ENCODE measurements at places on chromosomes 7 and 10.

- DNase-seq, result no peak
Measured at GRCh38 chr10:47207894-47208469, 92.0 kb upstream of the GDF10 start.

GRCh38 chr10:1360558-1361164, 304.5 kb downstream of the WDR37 start:
- peak; percentile 88 for DNase-seq

- DNase-seq, result no peak
Measured at GRCh38 chr10:357201-357950, 222.1 kb downstream of the ZMYND11 start.

DNA sequence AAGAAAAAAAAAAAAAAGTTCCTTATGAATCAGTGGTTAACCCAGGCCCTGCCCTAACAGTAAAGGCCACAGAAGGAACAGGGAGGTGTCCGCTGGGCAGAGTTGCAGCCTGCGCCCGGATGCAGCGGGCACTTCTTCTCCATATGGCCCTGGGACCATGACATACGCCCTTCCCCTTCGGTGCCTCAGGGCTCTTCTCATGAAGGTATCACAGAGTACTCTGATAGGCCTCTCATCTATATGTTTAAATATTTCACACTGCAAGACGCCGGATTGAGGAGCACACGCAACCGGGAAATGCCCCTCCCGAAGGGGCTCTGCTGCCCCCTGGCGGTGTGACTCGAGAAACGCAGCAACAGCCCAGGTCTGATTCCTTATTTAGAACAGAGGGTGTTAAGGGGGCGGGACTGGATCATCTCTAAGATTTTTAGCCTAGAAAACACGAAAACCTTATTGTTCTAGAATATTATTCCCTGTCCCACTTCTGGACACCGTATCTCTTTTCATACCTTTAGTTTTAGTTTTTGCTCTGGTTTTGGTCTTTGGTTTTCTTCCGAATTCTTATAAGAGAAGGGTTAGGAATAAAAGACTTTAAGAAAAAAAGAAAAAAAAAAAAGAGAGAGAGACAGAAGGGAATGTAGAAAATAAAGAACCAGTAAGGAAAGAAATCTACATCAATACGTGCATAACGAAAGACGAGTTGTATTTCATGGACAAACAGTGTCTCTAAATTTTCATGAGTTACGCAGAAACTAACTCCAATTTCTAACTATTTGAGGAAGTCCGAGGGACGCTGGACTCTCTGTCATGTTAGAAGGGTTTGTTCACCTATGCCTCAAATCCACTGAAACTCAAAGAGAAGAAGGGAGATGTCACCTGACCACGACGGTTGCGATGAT, 12.0 kb downstream of the DAGLB start:
- peak; percentile 81 for DNase-seq

DNA sequence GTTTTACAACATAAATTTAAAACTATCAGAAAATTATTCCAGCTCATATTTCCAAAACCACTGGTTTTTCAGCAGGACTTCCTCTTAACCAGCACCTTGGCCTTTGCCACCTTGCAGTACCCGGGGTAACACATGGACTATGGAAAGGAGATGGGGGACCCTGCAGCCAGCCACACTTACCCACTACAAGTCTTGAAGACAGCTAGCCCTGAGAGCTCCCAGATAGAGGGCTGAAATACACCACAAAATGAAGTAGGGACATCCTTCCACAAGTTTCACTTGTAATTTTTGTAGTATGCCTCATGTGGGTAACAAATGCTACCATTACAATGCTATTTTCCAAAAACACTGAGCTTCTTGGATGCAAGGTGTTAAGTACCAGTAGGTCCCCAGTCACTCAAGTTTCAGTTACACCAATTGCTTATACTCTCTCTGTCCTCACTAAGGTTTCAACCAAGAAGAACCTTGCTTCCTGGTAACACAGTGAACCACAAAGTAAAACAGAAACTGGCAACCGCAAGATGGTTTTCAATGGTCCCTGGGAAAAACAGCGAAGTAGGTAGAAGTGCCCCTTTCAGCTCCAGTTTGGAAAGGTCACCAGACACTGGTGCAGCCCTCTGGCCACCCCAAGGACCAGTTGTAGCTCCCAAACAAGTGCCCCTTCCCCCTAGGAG, 110.9 kb downstream of the SGMS1 start:
- no peak for DNase-seq

GRCh38 chr10:121524157-121524817, 74.0 kb downstream of the FGFR2 start:
- peak; percentile 67 for DNase-seq

GRCh38 chr10:58140691-58141347, 126.9 kb downstream of the IPMK start:
- DNase-seq, result no peak

- DNase-seq, result no peak
Measured at GRCh38 chr10:128472196-128472595, 346.0 kb upstream of the MKI67 start.

- DNase-seq, result no peak
Measured at GRCh38 chr7:27140126-27140857, 3.2 kb downstream of the HOXA5 start.

DNA sequence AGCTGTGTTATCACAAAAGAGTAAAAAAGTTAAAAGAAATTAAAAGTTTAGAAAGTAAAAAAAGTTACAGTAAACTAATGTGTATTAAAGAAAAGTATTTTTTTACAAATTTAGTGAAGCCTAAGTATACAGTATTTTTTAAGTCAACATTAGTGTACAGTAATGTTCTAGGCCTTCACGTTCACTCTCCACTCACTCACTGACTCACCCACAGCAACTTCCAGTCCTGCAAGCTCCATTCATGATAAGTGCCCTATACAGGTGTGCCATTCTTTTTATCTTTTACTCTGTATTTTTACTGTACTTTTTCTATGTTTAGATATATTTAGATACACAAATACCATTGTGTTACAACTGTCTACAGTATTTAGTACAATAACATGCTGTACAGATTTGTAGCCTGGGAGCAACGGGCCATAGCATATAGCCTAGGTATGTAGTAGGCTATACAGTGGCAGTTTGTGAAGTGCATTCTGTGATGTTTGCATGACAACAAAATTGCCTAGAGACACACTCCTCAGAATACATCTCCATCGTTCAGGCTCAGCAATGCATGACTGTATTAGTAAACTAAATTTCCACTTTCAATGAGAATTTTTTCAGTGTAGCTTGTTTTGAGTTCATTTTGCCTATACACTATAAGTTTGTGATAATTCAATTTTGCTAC, 539.9 kb upstream of the C7orf33 start:
- no peak for DNase-seq

- DNase-seq, result no peak
Measured at GRCh38 chr10:3837647-3838459, 52.8 kb upstream of the KLF6 start.

GRCh38 chr7:137873524-137873923, 26.8 kb upstream of the DGKI start:
- peak; percentile 86 for DNase-seq

GRCh38 chr7:130114374-130114773, 44.0 kb downstream of the KLHDC10 start:
- DNase-seq, result no peak

DNA sequence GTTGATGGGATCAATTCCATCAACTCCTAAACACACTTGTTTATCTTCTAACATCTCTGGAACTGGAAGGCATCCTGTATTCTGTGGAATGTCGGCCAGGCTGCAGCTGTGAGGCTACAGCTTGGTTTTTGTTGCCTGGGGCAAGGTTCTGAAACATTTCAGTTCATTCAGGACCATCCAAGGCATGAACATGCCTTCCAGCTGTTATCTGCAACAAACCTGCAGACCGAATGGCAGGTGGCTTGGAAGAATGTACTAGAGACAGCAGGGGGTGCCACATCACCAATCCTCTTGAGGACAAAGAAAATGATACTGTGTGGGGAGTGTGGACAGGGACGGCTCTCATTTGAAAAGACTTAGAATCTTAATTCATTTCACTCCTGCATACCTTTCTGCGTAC, 12.4 kb downstream of the PAPOLB start:
- DNase-seq, result peak; percentile 26

DNA sequence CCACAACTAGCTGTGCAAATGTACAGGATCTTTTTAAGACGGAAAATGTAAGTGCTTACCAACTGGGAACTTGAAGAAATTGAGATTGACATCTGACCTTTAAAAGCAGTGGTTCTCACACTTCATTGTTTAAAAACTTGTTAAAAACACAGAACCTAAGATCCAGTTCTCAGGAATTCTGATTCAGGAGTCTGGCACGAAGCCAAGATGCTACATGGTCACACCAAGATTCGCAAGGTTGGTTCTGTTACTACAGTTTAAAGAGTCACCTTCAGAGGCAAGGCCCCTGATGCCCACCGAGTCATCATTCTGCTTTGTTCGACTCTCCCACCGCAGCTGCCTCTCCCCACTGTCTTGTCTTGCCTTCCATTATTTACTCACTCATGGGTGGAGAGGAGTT, 113.3 kb downstream of the GLI3 start:
- DNase-seq, result no peak

GRCh38 chr10:61975391-61975932, 74.0 kb downstream of the ARID5B start:
- DNase-seq, result peak; percentile 81

DNA sequence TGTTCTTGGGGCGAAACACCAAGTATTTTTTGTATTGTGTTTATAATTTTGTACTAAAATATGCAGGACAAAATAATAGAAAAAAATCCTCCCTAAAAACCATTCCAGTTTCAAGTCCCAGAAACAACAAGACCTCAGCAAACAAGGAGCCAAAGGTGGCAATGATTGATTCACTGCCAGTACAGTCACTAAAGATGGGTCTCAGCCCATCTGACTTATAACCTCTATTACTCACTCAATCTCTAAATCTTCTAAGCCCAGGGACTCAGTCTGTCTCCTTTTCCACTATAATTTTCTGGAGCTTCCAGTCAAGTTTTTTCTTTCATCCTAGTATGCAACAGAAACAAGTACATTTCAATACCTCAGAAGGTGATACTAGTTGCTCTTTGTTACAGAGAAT, 33.3 kb downstream of the SNX13 start:
- DNase-seq, result no peak

GRCh38 chr7:103525937-103526336, 79.9 kb upstream of the SLC26A5 start:
- DNase-seq, result no peak

DNA sequence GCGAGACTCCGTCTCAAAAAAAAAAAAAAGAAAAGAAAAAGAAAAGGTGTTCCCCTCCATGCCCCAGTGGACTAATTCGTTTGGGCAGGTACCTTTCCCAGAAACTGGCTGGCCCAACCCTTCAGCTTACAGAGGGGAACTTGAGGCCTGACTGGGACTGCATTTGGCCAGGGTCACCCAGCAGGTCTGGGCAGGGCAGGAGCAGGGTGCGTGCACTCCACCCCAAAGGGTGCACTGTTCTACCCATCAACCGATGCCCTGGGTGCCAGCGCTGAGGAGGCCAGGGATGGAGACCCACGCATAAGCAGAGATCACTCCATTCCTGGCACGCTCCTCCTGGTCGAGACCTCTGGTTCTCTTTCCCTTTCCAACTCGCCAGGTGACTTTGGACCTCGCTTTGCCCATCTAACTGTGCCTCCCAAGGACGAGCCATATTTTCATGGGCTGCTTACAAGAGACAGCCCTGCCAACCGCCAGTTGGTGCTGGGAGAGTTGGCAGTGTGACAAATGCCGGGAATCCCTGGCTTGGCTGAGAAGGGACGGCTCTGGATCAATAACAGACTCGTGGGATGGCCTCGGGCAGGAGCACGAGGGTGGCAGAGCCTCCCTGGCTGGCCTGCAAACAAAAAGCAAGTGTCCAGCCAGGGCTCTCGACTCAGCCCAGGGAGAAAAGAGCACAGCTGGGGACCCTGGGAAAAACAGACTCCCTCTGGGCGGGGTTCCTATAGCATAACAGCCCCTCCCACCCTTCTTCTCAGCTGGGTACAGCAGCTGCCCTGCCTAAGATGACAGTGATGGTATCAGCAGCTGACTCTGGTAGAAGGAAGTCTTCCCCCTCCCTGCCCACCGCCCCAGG, 7.9 kb downstream of the HSPB1 start:
- DNase-seq, result no peak

DNA sequence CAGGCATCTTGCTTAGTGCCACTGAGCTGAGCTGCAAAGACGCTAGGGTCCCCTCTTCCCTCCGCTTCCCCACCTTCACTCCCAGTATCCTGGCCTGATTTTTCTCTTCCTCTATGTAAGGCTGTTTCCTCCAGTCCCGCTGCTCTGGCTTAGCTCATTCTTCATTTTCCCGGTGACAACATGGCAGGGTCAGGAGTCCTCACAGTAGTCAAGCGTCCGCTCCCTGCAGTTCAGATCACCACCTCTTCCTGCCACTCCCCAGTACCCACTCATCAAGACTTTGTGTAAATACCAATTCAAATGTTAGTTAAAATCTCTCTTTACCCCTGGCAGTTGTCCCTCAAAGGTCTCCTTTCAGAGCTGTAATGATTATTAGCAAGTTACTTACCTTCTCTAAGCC, 650.4 kb upstream of the CELF2 start:
- DNase-seq, result no peak

DNA sequence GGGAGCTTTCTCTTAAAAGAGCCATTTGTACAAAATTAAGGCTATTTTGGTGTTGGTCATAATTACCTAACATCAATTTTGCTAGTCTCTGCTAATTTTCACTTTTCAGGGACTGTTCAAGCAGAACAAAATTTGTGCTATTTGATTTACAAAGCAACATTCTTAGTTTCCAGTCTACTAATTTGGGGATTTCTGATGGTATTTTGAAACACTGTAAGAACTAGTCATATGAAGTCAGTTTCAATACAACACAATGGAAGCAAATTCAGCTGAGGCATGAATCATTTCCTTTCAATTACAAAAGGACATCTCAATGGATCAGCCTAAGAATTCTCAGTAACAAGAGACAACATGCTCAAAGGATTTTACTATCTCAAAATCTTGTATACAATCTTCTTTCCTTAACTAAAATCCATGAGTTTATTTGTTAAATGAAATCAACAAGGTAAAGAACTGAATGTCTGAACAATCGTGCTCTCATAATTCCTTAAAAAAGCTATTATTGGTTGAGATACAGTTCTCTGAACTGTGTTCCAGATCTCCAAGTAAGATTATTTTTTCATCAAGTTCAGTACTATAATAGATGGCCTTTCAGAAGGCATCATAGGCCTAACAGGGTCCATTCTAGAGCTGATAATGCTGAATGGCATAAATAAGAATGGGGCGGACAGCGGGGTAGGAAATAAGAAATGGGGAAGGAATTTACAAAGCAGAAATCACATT, 144.6 kb downstream of the NRCAM start:
- DNase-seq, result peak; percentile 40

DNA sequence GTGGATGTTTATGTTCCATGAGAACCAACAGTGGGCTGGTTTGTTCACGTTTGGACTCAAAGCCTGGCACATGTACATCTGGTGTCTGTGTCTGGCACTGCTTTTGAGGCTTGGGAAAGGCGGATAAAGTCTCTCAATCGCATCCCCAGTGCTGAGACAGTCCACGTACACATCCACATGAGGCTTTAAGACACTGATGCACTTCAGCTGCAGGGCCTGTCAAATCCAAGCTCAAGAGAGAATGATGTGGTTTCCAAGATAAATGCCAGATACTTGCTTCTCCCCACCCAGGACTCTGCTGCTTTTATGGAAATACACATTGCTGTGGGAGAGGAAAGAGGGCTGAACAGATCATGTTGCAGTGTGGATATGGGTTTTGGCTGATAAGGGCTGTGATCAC, 178.4 kb downstream of the ADARB2 start:
- no peak for DNase-seq

GRCh38 chr10:80415734-80416478, 7.6 kb downstream of the PRXL2A start:
- DNase-seq, result no peak

GRCh38 chr7:50409856-50410745, 40.0 kb downstream of the FIGNL1 start:
- no peak for DNase-seq

- DNase-seq, result no peak
Measured at GRCh38 chr10:6353526-6353925, 150.8 kb downstream of the PFKFB3 start.

Data from fibroblast of skin of abdomen (primary cell).